MV-4-11 (cell line): ENCODE measurements at places on chromosomes 1 and 21.

- DNase-seq = no peak
Measured at GRCh38 chr1:38026592-38027200, 14.2 kb downstream of the UTP11 start.

GRCh38 chr1:6180707-6181311 lies 688 bp upstream of the CHD5 start:
- no peak for DNase-seq

GRCh38 chr1:86491171-86491950 lies 22.6 kb downstream of the CLCA1 start:
- no peak for DNase-seq

DNA sequence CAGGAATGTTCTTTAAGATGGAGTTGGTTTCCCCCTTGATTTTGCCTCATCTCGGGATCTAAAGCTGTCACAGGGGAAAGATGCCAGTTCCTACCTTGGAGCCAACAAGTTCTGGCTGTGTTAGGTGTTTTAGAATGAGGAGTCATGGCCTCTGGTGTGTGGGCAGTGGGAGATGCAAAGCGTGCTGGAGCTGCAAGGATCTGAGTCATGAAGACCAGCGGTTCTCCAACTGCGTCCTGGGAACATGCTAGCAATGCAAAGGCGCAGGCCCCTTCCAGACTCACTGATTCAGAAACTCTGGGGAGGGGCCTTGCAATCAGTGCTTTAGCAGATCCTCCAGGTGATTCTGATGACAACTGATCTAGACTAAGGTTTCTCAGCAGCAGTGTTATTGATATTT lies 109.1 kb downstream of the UCK2 start:
- DNase-seq = no peak

- DNase-seq = no peak
Measured at GRCh38 chr1:41713557-41714327, 205.0 kb downstream of the HIVEP3 start.

DNA sequence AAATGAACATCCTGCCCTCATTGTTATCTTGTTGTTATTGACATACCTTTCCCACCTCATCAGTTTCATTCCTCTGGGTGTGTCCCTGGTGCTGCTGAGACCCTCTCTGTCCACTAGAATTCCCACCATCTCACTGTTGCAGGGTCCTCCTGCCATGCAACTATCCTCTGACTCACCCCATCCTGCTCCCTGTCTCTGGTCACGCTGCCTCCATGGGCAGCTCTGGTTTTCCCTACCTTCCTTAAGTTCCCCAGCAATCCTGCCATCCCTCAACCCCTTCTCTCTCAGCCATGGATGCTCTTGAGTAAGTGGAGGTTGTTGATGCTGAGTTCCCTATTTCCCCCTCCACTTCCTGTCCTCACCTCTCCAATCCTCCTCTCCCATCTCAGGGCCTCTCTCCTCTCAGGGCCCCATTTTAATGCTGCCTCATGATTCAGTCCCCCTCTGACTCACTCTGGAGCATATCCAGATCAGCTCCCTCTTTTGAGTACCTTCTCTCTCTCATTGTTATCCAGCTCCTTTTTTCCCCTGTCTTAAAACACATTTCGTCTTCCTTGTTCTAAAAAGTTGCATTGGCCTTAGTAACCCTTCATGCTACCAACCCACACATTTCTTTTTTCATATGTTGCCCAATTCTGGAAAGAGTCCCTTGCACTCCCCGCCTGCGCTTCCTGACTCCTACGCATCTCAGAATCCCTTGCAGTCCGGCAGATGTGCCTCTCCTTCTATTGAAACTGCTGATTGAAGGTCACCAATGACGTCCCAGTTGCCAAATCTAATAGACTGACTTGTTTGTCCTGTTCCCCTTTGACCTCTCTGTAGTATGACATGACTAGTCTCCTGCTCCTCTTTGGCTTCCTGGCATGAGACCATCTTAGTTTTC lies 92.0 kb downstream of the CNIH3 start:
- DNase-seq = peak; percentile 30

DNA sequence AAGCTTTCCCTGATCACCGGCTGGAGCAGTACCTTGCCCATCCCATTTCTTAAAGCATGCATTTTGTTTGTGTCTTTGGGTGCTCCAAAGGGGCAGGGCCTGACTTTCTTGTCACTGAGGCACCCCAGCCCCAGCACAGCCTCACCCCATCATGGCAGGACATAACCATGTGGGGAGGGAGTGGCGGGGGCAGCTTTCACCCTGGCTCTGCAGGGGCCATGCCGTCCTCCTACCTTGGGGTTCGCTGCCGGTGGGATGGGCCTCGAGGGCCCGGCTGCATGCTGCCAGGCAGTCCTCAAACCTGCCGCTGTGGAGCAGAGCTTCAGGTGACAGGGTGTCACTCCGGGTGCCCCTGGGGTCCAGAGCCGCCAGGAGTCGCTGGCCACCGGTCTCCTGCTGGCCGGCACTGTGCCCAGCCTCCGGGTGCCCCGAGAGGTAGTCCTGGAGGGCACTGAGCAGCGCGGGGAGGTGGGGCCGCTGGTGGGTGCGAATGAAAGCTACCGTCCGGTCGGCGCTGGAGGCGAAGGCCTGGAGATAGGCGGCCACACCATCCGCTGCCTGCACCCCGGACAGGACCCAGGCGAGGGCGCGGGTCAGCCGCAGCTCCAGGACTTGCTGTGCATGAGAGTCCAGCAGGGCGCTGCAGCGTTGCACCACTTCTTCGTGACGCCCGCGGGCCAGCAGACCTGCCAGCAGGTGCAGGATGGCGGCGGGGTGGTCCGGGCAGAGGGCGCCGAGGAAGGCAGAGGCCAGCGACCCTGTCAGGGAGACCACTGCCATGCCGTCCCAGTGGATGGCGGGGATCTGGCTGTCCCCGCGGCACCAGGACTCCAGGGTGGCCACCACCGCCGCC lies 1.5 kb downstream of the TTC34 start:
- DNase-seq = no peak

GRCh38 chr1:209607795-209608178 lies 24.3 kb downstream of the CAMK1G start:
- no peak for DNase-seq

DNA sequence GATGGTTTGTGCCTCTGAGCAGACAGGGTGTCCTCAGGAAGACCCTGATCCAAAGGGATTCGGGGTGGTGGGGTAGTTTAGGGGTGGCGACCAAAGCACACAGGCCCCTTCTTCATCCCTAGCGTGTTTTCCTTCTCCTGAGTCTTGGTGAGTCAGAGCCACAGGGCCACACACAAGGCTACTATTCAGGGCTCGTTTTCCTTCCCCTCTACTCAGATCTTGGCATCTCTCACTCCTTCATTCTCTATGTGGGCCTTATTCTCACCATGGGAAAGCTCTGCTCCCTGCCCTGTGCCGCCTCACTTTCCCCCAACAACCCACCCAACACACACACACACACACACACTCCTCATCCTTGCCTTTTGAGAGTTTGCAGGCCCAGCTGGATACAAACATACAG lies 43.6 kb upstream of the WNT2B start:
- no peak for DNase-seq

DNA sequence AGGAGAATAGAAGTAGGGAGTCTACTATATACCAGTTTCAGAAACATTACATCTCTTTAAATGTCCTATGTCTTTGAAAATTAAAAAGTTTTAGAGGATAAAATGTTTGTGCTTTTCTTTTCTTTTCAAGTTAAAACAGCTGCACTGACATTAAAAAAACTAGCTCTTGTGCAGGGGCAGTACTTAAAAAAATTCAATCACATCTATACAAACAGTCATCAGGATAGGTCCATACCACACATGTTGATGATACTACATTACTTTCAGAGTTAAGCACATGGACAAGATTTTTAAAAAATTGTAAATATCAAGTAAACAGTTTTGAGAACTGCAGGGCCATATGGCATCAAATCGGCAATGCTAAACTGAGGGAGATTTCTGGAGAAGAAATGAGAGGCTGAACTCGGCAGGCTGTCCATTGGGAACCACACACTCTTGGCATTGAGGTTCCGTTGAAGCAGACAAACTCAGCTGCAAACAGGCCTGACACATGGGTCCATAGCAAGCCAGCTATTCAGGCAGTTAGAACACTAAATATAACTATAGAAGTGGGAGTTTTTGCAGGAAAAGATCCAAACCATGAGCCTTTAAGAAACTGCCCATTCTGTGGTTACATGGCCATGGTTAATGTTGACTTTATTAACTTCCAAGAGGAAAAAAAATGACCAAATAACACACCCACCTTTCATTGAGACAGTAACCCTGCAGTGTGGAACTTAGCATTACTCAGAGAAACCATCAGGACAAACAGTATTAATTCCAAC lies 84.5 kb upstream of the BCL10 start:
- DNase-seq = no peak

DNA sequence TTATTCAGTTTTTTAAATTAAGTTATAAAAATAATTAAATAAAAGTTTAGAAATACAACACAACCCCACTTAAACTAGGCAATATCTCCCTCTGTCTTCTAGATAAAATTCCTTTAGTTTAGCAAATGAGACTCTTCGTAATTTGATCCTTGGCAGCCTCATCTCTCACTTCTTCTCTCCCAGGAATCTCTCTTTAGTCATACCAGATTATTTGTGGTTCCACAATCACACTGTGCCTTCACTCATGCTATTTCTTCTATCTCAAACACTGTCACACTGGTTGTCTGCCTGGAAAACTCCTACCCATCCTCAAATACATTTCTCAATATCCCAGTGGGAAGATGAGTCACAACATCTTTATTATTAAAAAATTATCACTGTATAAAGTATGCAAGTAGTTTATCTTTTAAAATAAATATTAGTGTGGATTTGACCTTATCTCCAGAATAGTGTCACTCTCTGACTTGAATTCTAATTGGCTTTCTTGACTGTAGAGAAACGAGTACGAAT lies 195.5 kb downstream of the KCNH1 start:
- DNase-seq = no peak

DNA sequence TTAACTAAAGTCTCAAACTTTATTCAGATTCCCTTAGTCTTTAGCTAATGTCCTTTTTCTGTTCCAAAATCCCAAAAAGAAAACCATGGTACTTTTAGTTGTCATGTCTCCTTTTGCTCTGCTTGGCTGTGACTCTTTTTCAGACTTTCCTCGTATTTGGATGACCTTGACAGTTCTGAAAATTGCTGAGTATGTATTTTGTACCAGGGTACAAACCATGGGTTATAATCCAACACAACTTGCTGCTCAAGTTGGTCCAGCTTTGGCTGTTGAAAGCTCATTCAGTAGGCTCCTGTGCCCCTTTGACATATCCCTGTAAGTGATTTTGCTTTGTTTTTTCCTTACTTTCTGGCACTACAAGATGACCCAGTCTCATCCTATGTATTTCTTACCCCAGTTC lies 51.7 kb downstream of the PALMD start:
- no peak for DNase-seq

DNA sequence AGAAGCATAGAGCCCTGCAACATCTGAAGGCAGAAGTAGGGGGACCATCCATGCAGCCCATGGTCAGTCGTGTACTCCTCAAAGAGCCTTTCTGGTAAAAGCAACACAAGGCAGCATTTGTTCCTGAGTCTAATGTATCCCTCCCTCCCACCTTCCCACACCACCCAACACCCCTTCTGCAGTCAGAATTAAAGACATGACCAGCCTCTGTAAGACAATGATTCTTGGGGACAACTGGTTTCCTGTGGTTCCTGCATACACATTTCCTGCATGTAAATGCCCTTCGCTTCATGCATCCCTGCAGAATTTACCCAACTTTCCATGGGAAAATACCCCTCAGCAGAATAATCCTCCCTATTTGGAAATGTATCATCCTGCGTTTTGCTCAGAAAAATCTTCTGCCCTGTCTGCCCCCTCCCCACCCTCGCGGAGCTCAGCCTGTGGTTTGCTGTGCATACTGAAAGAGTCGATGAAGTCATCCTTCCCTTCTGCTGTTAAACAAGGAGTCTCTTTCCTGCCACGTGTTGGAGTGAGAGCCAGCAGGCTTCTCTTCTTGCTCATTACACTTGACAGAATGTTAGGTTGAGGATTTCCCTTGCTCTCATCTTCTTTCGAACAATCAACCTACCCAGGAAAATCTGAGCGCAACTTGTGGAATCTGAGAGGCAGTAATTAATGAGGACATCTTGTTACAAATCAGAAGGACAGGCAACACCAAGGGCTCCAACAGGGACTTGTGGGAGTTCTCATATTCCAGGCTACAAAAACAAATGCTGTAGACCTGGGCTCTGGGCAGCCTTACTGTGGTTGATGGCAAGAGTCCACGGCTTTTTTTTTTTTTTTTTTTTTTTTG lies 4.7 kb downstream of the TNN start:
- DNase-seq = peak; percentile 93

DNA sequence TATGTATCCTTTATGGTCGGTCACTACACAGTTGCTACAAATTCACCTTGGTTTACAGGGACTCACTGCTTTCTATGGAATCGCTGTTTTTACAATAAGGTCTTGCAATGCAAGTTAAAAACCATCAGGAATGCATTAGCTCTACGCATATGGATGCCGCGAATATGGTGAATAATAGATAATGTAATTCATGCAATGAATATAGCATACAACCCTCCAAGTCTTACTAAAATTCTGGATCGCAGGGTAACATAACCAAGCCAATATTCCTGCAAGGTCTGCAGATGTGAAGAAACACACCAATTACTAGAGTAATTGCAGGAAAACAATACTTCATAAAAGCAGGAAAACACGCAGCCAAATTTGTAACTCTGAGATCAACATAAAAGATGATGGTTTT lies 75.6 kb upstream of the BACE2 start:
- DNase-seq = no peak

GRCh38 chr1:184987696-184988095 lies 13.4 kb upstream of the NIBAN1 start:
- DNase-seq = peak; percentile 75

DNA sequence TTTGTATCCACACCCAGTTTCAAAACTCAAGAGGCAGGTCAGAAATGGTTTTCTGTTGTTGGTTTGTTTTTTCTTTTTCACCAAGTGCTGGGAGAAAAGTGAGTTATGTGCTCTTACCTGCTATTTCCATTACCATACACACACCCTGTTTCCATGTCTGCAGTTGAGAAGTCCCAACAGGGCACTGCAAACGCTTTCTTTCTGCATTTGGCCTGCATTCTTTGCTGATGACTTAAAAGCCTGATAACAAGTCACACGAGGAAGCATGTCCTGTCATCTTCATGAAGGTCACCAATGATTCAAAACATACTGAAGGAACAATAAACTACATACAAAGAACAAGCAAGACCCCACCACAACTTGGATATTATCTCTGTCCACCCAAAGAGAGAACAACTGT lies 24.8 kb upstream of the KCNE1 start:
- no peak for DNase-seq

GRCh38 chr1:8570465-8570864 lies 247.0 kb downstream of the RERE start:
- no peak for DNase-seq

GRCh38 chr1:213733705-213734104 lies 254.1 kb upstream of the PROX1 start:
- no peak for DNase-seq

DNA sequence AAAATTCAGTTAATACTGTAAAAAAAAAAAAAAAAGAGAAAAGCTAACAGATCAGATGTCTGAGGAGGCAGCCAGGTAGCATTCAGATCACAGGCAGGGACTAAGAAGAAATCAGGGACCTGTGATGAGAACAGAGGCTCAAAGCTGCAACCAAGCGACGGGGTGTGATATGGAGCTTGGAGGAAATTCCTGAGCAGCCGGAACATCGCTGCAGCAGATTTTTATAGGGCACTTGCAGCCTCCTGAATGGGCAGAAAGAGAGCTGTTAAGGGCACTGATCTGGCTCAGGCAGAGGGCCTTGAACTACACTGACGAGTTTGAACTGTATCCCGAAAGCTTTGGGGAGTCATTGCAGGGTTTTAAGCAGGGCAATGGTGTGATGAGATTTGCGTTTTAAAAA lies 315.4 kb downstream of the ADGRL2 start:
- no peak for DNase-seq

- no peak for DNase-seq
Measured at GRCh38 chr1:60866226-60866900, 216.0 kb upstream of the NFIA start.
